ENCODE measurements at places on chromosomes 11 and 22. TPM values are rescaled to one million over a fixed set of nuclear protein-coding genes. Genes with fewer than 3 reads are reported as not detected.
A peak's percentile ranks its signal among the peaks of the same experiment; 100 is the strongest.

DNA sequence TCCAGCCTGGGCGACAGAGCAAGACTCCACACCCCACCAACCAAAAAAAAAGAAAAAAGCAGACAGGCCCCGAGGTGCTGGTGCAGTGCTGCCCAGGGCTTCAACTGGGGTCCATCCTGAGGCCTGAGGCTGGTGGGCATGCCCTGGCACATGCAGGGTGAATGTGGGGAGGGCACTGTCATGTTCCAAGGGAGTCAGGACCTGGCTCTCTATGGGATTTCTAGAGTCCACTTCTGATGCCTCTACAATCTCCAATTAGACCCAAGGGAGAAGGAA is 10.1 kb downstream of the CENPM start:
- DNase-seq, result no peak

DNA sequence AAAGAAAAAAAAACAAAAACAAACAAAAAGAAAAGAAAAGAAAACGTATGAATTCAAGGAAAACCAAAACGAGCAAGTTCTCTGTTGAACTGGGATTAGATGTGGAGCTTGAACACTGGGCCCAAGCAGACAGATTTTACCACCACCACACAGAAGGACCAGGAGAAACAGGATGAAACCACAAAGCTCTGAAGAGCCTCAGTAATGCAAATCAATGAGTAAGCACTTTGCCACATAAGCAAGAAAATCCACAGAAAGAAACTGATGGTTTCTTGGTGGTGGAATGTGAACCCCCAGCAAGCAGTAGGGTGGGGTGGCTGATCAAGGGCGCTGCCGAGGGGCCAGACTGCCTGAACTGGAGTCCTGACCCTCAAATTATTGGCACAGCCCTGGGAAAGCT is 50.9 kb upstream of the NFRKB start:
- DNase-seq, result no peak

- peak; percentile 54 for DNase-seq
Measured at GRCh38 chr22:50276143-50276542, 6.0 kb upstream of the MAPK11 start.

- no peak for DNase-seq
Measured at GRCh38 chr11:16767957-16768356, 29.5 kb downstream of the C11orf58 start.

DNA sequence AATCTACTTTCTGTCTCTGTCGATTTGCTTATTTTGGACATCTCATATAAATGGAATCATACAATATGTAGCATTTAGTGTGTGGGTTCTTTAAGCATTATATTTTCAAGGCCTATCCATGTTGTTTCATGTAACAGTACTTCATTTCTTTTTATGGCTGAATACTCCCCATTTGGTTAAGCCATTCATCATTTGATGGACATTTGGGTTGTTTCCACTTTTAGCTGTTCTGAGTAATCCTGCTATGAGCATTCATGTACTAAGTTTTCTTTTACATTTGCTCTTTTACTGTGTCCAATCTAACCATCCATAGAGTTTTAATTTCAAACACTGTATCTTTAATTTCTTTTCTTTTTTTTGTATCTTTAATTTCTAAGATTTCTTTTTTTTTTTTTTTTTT is 55.6 kb upstream of the SPTBN2 start:
- no peak for DNase-seq

GRCh38 chr22:28505416-28506149 is 174.1 kb downstream of the TTC28 start:
- peak; percentile 27 for DNase-seq

DNA sequence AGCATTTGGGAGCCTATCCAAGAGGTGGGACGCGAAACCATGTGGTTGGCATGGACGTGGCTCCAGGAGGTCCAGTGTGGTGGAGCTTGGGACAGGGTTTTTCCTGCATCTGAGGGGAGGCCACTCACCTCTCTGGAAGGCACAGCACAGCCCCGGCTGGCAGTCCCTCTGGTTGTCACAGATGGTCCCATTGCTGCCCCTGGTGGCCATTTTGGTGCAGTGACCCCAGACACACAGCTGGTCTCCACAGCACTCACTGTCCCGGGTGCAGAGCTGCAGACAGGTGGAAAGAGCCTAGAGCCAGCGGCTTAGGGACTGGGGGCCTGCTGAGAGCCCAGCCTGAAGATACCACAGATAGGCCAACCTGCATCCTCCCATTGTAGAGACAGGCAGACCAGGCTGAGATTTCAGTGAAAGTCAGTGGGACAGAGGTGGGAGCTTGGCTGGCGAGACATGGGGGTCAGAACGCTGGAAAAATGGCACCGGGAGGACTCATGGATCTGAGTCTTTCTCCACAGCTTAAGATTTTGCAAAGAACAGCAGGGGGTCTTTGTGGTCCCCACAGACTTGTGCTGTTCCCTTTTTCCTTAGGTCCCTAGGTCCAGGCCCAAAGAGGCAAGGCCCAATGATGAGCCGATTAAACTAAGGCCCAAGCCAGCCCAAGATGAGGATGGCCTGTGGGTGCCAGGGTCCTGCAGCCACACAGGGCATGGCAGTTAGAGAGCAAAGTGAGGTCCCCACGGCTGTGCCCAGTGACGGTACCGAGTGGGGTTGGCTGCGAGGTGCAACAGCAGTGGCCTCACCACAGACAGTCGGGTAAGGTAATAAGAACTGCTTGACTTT is 41.4 kb downstream of the DKK3 start:
- peak; percentile 92 for DNase-seq

GRCh38 chr11:121298774-121299173 is 6.2 kb downstream of the SC5D start:
- peak; percentile 74 for DNase-seq

- no peak for DNase-seq
Measured at GRCh38 chr11:70504246-70505020, 106.1 kb downstream of the CTTN start.

GRCh38 chr22:49077036-49077393 is 750.7 kb downstream of the BRD1 start:
- no peak for DNase-seq

GRCh38 chr11:85886089-85887056 is 31.2 kb downstream of the CCDC83 start:
- no peak for DNase-seq

GRCh38 chr11:26332572-26332915 is 614 bp downstream of the ANO3 start:
- no peak for DNase-seq

DNA sequence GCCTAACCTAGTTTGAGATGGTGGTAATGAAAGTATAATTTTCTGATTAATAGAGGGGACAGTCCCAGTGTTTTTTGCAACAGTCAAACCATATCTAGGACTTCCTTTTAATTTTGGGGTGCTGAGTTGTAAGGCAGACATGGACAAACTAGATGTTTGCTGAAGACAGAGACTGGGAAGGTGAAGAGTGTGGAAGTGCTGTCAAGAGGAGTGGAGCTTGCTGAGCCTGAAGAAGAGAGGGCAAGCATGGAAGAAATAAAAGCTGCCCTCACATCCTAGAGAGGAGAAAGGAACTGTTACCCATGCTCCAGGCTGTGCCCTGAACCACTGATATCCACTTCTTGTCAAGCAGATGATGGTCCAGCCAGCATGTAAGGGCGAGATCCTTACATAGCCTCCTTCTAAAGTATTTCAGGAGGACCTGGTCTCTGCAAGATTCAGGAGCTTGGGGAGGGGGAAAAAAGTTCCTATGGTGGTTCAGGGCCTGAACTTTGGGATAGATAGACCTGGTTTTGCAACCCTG is 51.4 kb downstream of the PRR5L start:
- no peak for DNase-seq

GRCh38 chr22:25747245-25747944 is 5.4 kb downstream of the MYO18B start:
- no peak for DNase-seq

DNA sequence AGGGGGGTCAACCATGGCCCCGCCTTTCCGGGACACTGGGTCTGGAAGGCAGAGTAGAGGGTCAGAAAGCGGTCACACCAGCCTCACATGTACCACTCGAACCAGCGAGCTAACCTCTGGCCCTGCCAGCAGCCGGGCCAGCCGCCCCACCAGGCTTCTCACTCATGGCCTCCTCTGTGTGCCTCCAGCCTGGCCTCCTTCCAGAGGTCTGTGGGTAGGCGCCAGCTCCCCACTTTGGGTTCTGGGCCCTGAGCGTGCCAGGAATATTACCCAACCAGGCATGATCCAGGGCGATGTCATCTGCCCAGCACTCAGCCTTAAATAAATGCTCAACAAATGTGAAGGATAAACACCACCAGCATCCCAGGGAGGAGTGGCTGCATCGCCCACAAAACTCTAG is 5.8 kb downstream of the SCUBE1 start:
- DNase-seq, result no peak

DNA sequence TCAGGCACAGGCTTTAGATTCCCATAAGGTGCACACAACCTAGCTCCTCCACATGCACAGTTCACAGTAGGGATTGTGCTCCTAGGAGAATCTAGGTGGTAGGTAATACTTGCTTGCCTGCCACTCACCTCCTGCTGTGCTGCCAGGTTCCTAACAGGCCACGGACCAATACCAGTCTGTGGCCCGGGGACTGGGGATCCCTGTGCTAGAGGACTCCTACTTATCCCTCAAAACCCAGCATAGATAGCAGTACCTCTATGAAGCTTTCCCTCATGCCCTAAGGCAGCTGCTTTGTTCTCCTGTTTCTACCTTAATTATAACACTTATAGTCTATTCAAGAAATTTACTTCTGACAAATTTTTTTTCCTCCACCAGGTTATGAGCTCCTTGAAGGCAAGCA is 36.7 kb downstream of the ARHGAP20 start:
- DNase-seq, result no peak

- DNase-seq, result peak; percentile 77
Measured at GRCh38 chr22:38262051-38262795, 10.6 kb downstream of the TMEM184B start.

GRCh38 chr22:28922540-28923244 is 39.3 kb downstream of the ZNRF3 start:
- no peak for DNase-seq

DNA sequence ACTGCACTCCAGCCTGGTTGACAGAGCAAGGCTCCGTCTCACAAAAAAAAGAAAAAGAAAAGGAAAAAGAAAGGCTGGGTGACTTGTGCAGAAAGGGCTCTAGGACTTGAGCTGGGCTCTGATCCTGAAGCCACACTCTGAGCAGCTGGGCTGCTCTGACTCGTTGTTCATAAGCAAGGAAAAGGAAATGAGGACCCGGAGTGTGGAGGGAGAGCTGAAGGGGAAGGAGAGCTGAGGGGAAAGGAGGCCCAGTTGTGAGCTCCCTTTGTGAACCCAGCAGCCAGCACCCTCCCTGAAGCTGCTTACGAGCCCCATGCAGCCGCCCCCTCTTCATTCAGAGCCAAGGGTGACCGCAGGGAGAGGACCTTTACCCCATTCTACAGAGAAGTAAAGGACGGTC is 12.3 kb upstream of the SH3BP1 start:
- no peak for DNase-seq

DNA sequence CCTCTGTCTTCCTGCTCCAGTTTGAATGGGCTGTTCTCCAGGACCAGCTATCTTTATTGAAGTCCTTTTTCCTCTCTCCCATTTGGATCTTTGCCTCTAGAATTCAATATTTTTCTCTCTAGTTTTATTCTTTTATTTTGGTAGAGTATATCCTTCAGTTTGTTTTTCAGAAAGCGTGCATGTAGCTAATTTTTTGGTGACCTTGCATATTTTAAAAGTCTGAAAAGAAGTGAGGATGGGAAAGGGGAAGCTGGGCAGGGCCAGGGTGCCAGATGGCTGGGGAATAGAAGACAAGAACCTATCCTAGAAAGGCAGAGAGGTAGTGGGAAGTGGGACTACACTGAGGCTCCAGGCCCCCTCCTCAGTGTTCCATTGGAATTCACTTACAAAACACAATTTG is 95.0 kb upstream of the ZBED5 start:
- DNase-seq, result no peak

- no peak for DNase-seq
Measured at GRCh38 chr22:24776525-24776924, 2.0 kb upstream of the PIWIL3 start.

DNA sequence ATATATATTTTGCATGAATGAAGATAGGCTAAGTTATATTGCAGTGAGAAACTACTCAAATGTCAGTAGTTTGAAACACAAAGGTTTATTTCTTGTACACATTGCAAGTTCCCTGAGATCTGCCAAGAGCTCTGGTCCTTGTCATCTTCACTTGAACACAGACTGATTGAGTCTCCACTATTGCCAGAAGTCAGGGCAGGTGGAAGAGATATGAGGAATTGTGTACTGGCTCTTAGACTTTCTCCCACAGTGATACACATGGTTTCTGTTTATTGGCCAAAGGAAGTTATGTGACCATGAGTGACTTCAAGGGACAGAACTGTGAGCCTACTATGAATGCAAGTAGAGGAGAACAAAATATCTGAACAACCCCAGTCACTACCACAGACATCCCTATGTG is 44.2 kb downstream of the PPFIBP2 start:
- DNase-seq, result peak; percentile 8

DNA sequence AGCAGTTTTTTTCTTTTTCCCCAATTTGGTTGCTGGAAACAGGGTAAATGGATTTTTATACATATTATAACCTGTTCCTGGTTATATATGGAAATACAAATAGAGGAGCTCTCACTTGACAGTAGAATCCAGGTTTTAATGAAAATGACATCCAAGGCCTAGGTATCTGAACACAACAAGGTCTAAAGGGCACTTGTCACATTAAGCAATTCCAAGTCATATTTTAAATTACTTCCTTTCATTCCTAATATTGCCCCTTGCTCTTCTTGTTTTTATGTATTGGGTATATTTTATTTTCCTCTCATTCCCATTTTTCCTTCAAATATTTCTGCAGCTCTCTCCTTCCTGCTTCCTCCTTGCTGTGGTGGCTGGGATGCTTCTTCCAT is 27.1 kb downstream of the CTNND1 start:
- no peak for DNase-seq

- no peak for DNase-seq
Measured at GRCh38 chr22:20793748-20794649, 20.1 kb downstream of the SERPIND1 start.

- no peak for DNase-seq
Measured at GRCh38 chr22:17549655-17550054, 13.6 kb upstream of the SLC25A18 start.

DNA sequence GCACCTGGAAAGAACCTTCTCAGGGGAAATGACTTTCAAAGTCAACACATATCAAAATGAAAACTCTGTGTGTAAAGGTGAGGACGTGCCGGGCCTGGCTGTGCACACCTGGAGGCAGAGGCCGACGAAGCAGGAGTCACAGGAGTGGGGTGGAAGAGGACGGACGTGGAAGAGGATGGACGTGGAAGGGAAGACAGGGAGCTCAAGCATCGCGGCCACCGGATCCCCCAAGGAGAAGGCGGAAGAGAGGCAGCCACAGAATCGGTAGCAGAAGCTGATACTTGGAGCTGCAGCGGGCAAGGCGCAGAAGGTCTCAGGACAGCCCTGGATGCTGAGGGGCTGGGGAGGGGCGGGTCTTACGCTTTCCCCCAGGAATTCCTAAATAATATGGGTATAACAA is 519.8 kb downstream of the BRD1 start:
- peak; percentile 20 for DNase-seq

- DNase-seq, result peak; percentile 53
Measured at GRCh38 chr11:75815345-75816168, 547 bp downstream of the UVRAG start.

MRGPRX3 gene
- not detected for total RNA-seq

PITPNM1 gene
- total RNA-seq, result 50.1 TPM

PTPRJ gene
- total RNA-seq, result 10.6 TPM

PNPLA5 gene
- 5.2 TPM for total RNA-seq

TMEM45B gene
- total RNA-seq, result 0.35 TPM

TPH1 gene
- 0.17 TPM for total RNA-seq

FREY1 gene
- total RNA-seq, result 2.1 TPM

SCARF2 gene
- total RNA-seq, result 10.8 TPM

C22orf23 gene
- total RNA-seq, result 0.55 TPM

C1QTNF4 gene
- total RNA-seq, result 8.7 TPM

CECR2 gene
- total RNA-seq, result 154 TPM

DTX4 gene
- 13.0 TPM for total RNA-seq

OR10D3 gene
- total RNA-seq, result not detected

OR56B4 gene
- total RNA-seq, result not detected

TLCD5 gene
- 7.1 TPM for total RNA-seq

NRIP3 gene
- 4.2 TPM for total RNA-seq

All from H9 (cell line).